ENCODE measurements at places on chromosomes 1 and 21. TPM values are rescaled to one million over a fixed set of nuclear protein-coding genes. Genes with fewer than 3 reads are reported as not detected.

DNA sequence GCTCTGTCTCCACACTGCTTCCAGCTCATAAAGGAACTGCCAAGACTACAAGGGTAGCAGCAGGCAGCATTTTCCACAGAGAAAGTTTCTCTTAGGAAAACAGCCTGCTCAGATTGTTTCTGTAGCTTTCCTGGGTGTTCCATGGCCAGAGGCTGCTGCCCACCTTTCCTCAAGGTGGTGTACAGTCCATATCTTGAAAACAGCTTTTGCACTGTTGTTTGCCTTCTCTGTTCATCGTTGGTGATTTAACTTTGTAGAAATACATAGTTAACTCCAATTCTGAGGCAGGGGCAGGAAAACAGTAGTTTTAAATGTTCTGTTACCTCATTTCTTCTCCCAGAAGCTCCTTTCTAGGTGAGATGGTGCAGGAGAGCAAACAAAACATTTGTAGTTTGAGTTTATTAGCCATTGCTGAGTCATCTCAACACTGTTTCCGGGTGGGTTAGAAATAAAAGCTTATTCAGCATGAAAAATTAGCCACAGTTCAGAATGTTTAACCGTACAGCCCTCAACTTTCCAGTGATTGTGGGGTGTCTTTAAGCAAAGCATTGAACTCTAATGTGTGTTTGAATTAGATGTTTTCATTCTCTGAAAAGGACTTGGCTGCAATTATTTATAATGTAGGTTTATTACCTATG lies 41.7 kb downstream of the DIP2A start:
- H3K27me3 ChIP-seq = no peaks in the 10 kb centered on the region
- no peak overlapping the region for H3K4me3 ChIP-seq
- no peak for DNase-seq
- H3K27ac ChIP-seq = peak overlapping the region; percentile 13

DNA sequence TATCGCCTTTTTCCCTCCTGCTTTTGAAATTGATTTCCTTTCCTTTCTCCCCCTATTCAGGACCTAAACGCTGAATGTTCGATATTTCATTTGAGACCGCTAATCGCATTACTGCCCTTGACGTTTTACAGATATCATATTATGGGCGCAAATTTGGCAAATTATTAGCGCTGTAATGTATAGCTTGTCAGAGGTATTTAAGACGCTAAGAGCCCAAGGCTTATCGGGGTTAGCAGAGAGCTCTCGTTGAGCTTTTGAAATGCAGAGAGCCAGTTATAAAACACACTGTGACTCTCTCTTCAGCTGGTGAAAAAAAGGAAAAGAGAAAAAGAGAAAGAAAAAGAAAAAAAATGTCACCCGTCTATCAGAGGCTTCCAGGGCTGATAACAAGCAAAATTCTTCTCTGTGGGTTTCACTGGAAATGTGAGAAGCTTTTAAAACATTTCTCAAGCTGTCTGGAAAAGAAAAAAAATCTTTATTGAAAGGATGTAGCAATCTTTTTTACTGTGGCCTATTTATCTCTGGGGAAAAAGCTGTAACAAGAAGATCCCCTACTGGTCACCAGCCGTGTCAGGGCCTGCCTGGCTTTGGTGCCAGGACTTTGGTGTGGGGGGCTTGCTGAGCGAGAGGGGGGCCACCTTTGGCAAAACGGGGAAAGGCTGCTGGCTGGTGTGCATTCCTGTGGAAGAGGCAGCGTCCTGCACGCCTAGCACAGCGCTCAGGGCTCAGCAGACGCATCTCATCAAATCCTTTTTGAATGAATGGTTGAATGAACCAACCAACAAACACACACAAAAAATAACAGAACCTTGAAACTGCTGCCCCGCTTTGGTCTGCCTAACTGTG lies 119.8 kb downstream of the RNF220 start:
- H3K4me1 ChIP-seq = peaks cover 11% of the 10 kb centered on the region
- H3K27ac ChIP-seq = no peak overlapping the region
- peaks cover 14% of the 10 kb centered on the region for H3K27me3 ChIP-seq
- H3K36me3 ChIP-seq = no peaks in the 10 kb centered on the region
- no peak for DNase-seq

DNA sequence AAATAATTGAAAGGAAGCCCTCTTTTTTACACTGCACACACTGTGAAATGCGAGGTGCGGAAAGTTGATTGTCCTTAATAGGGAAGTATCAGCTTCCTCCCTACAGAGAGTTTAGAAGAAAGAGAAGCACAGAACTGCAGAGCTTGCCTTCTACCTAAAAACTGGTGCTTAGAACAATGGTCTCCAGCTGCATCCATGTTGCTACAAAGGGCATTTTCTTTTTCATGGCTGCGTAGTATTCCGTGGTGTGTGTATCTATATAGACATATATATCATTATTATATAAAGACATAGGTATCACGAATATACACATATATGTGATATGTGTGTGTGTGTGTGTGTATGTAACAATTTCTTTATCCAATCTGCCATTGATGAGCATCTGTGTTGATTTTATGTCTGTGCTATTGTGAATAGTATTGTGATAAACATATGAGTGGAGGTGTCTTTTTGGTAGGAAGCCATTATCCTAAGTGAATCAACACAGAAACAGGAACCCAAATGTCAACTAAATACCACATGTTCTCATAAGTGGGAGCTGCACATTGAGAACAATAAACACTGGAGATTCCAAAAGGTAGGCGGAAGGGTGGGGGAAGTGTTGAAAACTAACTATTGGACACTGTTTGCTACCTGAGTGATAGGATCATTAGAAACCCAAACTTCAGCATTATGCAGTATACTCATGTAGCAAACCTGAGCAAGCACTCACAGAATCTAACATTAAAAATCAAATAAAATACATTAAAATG lies 290.0 kb upstream of the RUNX1 start:
- DNase-seq = no peak
- no peak overlapping the region for H3K4me3 ChIP-seq
- no peaks in the 10 kb centered on the region for H3K36me3 ChIP-seq
- H3K27ac ChIP-seq = no peak overlapping the region
- H3K4me1 ChIP-seq = peaks cover 8% of the 10 kb centered on the region
- H3K27me3 ChIP-seq = no peaks in the 10 kb centered on the region

GRCh38 chr1:178500091-178500770 lies 3.5 kb upstream of the CLEC20A start:
- no peak overlapping the region for H3K4me3 ChIP-seq
- DNase-seq = no peak
- H3K36me3 ChIP-seq = no peaks in the 10 kb centered on the region
- no peaks in the 10 kb centered on the region for H3K4me1 ChIP-seq
- H3K27me3 ChIP-seq = no peaks in the 10 kb centered on the region

DNA sequence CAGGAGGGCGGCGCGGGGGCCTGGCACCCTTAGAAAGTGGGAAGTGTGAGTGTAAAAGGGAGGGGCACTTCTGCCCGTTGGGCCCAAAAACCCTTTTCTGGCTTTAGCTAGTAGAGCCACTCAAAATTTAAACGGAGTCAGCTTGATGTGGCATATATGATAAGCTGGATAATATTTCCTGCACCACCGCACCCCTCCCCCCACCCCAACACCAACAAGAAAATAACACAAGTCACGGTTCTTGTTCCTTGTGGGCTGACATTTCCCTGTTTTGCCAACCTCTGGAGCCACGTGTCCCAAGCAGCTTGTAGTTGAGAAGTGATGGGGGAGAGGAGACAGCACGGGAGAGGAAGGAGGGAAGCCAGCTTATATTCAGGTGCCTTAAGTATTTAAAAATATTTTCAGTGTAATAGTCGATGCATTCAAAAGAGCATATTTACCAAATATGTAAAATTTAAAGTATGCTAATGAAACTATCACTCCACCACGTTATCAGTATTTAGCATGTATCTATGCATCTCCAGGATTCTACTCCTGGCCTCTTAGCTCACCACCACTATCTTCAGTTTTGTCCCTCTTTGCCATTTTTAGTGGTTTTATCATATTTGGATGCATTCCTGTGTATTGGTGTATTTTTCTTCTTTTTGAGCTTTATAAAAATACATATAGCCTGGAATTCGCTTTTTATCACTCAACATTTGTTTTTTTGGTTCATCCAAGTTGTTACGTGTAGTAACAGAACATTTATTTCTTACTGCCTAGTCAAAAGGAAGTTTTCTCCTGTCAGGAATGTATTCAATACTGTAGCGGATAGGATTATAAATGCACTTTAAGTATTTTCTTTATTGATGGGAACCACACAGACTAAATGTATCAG lies 773 bp upstream of the DDX59 start:
- peak overlapping the region; percentile 73 for H3K4me3 ChIP-seq
- peaks cover 37% of the 10 kb centered on the region for H3K4me1 ChIP-seq
- DNase-seq = peak; percentile 34
- peaks cover 12% of the 10 kb centered on the region for H3K36me3 ChIP-seq

DNA sequence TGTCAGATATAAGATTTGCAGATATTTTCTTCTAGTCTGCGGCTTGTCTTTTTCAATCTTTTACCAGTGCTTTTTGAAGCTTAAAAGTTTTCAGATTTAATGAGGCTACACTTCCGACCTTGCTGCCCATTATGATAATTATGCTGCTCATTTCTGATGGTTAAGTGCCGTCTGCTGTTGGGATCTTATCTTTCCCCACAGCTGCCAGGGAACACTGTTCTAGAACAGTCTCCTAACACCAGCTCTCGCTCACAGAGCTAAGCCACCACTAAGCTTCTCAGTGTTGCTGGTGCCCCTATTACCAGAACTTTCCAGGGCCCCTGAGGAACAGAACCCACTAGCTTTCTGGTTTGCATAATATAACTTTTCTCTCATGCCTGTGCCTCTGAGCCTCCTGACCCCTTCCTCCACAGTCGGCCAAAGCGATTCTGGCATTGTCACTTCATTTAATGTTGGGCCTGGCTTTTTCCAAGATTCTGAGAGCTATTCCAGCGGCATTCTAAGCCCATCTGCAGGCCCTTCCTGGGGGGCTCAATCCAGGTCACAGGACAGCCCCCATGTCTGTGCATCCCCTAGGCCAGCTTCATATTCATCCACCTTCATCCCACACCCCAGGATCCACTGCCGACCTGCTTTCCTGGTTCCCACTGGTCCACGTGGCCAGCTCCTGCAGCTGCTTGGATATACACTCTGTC lies 237.0 kb downstream of the PTPRU start:
- H3K27me3 ChIP-seq = peaks cover 9% of the 10 kb centered on the region
- no peak for DNase-seq
- H3K27ac ChIP-seq = no peak overlapping the region
- H3K36me3 ChIP-seq = no peaks in the 10 kb centered on the region
- no peaks in the 10 kb centered on the region for H3K4me1 ChIP-seq
- no peak overlapping the region for H3K4me3 ChIP-seq

DNA sequence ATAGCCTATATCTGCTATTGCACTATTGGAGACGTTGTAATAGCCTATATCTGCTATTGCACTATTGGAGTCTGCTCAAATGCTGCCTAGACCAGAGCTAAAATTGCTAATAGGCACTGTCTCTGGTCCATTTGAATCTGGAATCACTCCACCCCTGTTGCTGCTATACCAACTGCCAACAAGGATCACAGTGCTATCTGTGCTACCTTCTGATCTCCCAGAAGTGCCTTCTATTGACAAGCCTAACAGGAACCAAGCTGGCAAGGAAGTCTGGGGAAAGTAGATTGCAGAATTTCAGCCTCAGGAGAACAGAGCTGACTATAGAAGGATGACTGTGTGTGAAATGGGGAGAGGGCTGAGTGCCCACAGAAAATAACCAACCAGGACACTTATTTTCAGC lies 15.9 kb downstream of the RWDD3 start:
- peaks cover 38% of the 10 kb centered on the region for H3K36me3 ChIP-seq
- no peak overlapping the region for H3K27ac ChIP-seq
- no peaks in the 10 kb centered on the region for H3K4me1 ChIP-seq
- no peaks in the 10 kb centered on the region for H3K27me3 ChIP-seq

- H3K4me1 ChIP-seq = peaks cover 30% of the 10 kb centered on the region
- H3K27me3 ChIP-seq = peaks cover 21% of the 10 kb centered on the region
These were observed 858 bp upstream of the SUSD4 start for GRCh38 chr1:223364685-223365382.

GRCh38 chr1:109827466-109827865 lies 63.7 kb upstream of the EPS8L3 start:
- no peak overlapping the region for H3K27ac ChIP-seq
- H3K4me1 ChIP-seq = peaks cover 25% of the 10 kb centered on the region
- DNase-seq = no peak

- H3K36me3 ChIP-seq = peaks cover 18% of the 10 kb centered on the region
- peak overlapping the region; percentile 82 for H3K4me3 ChIP-seq
- H3K27ac ChIP-seq = peak overlapping the region; percentile 97
- no peaks in the 10 kb centered on the region for H3K27me3 ChIP-seq
- DNase-seq = no peak
These were observed 1.0 kb downstream of the ARPC5 start for GRCh38 chr1:183634429-183635065.

DNA sequence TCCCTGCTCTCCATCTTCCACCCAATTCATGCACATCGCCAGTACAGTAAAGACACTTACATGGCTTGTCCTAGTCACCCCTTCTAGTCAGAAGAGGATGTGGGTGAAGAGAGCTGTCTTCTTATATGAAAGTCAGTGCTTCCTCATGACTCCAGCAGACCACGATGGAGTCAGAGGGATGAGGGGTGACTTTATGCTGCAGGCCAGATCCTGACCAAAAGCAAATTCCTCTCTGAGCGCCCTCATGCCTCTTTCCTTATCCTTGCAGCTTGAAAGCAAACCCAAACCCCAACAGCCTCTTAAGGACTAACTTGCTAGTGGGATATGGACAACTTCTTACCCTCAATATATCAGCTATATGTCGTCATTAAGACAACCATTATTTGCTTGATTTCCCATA lies 348.2 kb upstream of the DUSP10 start:
- no peaks in the 10 kb centered on the region for H3K36me3 ChIP-seq
- no peak overlapping the region for H3K4me3 ChIP-seq
- no peaks in the 10 kb centered on the region for H3K27me3 ChIP-seq
- no peak overlapping the region for H3K27ac ChIP-seq

DNA sequence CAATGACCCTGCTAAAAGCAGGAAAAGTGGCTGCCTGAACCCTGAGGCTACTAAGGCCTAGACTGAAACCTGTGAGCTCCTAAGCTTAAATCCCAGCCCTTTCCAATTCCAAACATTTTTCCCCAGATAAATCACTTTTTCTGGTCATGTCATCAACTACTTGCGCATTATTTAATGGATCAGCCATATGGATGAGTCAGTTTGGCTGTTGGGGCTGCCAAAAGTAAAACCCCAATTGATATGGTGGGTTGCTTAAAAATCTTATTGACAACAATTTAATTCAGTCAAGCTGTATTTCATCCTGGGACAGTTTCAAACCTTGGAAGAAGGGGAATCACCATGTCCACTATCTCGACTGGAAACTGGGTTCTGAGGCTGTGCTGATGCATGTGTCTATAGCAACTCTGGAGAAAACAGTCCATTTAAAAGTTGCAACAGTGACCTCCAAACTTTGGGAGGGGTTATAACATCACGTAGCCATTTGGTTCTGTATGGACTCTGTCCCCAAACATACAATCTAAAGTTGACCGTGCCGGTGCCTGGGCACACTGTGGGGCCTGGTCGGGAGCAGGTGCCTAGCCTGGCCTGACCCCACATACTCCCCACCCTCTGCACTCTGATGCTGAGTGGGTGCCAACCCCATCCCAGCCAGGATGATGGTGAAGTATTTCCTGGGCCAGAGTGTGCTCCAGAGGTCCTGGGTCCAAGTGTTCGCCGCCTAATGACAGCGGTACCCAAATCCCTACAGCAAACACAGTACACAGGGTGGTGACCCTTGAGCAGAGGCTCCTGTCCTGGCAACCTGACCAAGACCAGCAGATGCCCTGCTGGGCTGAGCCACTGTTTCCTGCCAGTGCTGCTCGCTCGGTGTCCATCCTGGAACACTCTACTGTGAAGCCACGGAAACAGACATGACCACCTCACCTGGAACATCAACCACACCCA lies 46.5 kb upstream of the LRRC52 start:
- DNase-seq = no peak
- no peak overlapping the region for H3K4me3 ChIP-seq
- H3K27ac ChIP-seq = no peak overlapping the region

RGS7 gene
- total RNA-seq = 1.8 TPM

ARHGEF10L gene
- total RNA-seq = 40.7 TPM

SGIP1 gene
- not detected for total RNA-seq

JAM2 gene
- total RNA-seq = 3.6 TPM

All from stomach (tissue), 19 donors.